SW 1271 (cell line): ENCODE measurements at places on chromosomes 3 and 15.

DNA sequence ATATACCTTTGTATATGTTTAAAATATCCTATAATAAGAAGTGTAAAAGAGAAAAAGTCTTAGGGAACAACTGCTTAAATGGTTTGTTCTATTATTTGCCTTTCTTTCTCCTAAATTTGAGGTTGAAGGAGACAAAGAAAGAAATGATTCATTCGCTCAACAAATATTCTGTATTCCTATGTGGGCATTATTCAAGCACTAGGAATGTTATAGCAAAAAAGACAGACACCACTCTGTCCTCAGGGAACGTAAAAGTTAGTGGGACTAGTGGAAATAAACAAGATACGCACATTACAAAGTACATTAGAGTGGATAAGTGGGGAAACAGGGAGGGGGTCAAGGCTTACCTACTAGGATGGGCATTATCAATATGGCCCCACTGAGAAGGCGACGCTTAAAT lies 332.2 kb downstream of the LPP start:
- no peak for DNase-seq

- DNase-seq, result no peak
Measured at GRCh38 chr3:154615471-154615870, 185.5 kb upstream of the GPR149 start.

GRCh38 chr3:43765521-43765971 lies 74.8 kb downstream of the ABHD5 start:
- DNase-seq, result no peak

- DNase-seq, result no peak
Measured at GRCh38 chr3:107543666-107544065, 20.9 kb downstream of the BBX start.

- DNase-seq, result no peak
Measured at GRCh38 chr3:32449691-32450090, 53.0 kb downstream of the CMTM6 start.
